ENCODE measurements at places on chromosomes 3 and 15.

- DNase-seq: no peak
Measured at GRCh38 chr15:84871428-84871985, 13.0 kb upstream of the SLC28A1 start.

DNA sequence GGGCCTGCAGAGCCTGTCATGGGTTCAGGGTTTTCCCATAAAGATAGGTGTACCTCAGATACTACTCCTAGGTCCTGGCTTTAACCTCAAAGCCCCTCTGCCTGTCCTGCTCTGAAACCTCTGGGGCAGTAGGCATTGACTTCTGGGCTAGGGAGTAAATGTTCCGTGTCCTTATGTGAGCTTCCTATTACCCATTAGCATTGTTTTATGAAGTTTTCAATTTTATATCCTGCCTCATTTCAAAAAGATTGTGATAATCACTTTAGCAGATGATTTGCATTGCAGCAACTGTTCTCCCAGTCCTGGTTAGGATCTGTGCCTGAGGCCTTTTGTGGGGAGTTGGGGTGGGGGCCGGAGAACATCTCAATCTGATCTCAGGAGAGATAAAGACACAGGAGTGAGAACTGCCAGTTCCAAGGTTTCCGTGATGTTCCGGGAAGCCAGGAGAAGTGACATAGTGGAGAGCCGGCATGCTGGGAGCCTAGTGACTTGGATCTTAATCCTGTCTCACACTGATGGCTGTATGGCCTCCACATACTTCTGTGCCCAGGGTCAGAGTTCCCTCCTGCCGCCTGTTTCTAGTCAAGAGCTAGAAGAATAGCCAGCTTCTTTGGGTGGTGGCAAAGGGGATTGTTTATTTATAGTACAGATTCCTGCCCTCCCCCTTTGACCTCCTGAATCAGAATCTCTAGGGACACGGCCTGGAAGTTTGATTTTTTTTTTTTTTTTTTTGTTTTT is 10.6 kb downstream of the TPM1 start:
- DNase-seq: no peak

DNA sequence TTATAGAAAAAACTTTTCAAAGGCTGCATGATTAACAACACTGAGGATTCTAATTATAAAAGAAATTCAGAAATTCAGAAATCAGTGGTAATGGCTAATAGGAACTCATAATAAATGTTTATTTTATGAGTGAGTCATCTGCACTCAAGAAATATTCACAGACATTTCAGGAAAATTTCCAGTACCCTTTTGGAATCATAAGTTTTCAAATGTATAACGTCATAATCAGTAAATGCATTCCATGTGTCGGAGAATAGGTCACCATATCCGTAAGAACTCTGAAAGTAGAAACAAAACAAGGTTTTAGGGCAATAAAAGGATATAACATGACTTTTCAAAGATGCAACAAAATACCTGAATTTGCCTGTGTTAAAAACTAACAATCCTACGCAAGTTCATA is 24.7 kb downstream of the EOGT start:
- no peak for DNase-seq

- DNase-seq: no peak
Measured at GRCh38 chr15:49848282-49848724, 227.5 kb downstream of the DTWD1 start.

GRCh38 chr15:25859838-25860645 is 3.1 kb downstream of the ATP10A start:
- no peak for DNase-seq

- peak; percentile 54 for DNase-seq
Measured at GRCh38 chr3:13492048-13492447, 11.9 kb downstream of the HDAC11 start.

DNA sequence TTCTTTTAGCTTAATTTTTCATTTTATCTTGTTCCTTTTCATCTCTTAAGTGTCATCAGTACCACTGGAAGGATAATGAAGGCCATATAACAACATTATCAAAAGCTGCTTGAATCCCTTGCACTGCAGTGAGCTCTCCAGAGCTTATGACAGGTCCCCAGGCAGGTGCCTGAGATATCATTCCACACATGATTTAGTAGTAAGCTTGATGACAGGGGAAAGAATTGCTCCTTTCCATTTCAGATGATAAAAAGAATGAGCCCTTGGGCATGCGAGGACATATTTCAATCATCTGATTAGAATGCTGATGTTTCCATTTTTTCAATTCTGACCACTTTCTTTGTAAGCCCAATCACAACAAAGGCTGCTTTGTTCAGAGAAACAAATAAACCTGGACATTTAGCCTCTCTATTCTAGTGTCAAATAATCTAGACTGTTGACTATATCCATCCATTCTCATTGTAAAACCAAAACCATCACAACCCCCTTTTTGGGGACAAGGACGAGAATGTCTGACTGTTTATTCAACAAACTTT is 567.8 kb downstream of the IGSF11 start:
- DNase-seq: no peak

DNA sequence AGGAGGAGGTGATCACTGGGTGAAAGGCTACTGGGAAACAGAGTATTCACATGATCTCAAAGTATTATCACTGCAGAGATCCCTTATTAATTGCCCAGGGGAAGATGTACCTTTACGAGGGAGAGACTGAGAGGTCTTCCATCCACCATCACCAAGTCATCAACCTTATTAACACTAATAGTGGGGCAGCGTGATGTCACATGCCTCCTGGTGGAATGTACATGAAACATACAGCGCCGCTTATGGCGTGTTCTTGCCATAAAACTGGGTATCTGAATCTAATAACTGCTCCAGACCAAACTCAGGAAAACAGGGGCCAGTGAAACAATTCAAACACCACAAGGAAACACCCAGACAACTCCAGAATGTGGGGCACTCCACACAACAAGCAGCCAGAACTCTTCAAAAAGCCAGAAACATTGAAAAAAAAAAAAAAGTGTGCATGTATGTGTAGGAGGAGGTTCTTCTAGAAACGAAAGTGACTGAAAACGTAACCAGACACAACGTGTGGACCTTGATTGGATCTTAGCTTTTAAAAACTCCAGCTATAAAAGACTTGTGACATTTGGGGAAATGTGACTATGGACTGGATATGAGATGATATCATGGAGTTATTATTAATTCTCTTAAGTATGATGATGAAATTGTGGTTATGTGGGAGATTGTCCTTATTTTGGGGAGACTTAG is 4.6 kb downstream of the STIMATE start:
- DNase-seq: no peak

- DNase-seq: no peak
Measured at GRCh38 chr3:196684548-196685407, 27.3 kb downstream of the CEP19 start.

GRCh38 chr3:62211675-62212429 is 161.5 kb downstream of the FEZF2 start:
- DNase-seq: no peak

DNA sequence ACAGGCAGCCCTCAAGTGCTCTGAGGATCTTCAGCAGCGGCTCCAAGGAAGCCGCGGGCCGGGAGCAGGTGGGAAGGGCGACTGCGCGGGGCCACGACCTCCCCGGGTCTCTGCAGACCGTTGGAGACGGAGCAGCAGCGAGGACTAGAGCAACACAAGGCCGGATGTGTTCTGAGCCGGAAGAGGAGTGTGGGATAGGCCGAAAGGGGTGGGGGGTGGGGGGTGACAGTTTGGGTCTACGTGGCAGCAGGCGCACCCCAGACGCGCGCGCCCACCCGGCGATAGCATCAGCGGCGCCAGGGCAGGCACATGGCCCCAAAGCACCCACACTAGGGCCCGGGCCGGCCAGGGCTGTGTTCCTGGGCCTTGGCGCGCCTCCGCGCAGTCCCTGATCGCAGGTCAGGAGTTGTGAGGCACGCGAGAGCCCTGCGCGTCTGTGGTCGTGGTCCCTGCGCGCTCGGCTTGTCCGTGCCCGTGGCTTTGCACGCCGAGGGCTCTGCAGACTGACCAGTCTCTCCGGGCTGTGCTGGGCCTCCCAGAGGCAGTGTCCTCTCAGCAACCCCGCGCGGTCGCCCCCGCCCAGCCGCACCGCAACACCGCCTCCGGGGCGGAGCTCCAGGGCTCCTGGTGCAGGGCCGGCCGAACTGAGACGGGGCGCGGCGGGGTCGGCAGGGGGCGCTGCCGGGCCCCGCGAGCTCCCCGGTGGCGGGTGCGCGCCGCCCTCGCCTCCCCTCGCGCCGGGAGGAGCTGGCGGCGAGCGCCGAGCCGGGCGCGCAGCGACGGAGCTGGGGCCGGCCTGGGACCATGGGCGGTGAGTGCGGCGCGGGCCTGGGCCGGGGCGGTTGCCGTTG is at the start of gene PXYLP1:
TSS of gene PXYLP1 (plus strand) at position 725 of the 851 bp plus-strand sequence. CDS start 28,351 bp downstream, outside the sequence.
- DNase-seq: peak; percentile 92

- DNase-seq: no peak
Measured at GRCh38 chr15:39543651-39544050, 37.2 kb upstream of the THBS1 start.

GRCh38 chr3:35401671-35402070 is 237.7 kb upstream of the ARPP21 start:
- no peak for DNase-seq

DNA sequence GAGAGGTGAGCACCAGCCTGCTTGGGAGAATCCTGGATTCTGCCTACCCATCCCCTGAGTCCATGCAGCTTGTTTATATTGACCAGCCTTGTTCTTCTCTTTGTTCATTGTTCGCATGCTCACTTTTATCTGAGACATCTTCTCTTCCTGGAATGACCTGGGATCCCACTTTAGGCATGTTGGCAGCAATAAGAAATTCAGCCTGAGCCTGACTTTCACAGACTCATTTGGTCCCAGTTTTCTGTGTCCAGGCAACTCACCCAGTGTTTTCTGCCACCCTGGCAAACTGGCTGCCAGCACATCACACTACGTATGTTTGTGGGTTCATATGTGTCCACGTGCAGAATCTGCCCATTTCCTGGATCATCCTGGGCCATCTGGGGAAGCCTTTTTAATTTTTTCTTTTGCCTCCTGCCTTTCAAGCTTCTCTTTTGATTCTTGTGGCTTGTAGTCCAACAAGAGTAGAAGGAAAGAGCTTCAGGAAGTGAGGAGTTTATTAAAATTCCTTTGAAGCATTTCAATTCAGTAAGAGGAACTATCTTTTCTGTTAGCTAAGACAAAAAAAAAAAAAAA is 199.9 kb downstream of the FNDC3B start:
- no peak for DNase-seq

DNA sequence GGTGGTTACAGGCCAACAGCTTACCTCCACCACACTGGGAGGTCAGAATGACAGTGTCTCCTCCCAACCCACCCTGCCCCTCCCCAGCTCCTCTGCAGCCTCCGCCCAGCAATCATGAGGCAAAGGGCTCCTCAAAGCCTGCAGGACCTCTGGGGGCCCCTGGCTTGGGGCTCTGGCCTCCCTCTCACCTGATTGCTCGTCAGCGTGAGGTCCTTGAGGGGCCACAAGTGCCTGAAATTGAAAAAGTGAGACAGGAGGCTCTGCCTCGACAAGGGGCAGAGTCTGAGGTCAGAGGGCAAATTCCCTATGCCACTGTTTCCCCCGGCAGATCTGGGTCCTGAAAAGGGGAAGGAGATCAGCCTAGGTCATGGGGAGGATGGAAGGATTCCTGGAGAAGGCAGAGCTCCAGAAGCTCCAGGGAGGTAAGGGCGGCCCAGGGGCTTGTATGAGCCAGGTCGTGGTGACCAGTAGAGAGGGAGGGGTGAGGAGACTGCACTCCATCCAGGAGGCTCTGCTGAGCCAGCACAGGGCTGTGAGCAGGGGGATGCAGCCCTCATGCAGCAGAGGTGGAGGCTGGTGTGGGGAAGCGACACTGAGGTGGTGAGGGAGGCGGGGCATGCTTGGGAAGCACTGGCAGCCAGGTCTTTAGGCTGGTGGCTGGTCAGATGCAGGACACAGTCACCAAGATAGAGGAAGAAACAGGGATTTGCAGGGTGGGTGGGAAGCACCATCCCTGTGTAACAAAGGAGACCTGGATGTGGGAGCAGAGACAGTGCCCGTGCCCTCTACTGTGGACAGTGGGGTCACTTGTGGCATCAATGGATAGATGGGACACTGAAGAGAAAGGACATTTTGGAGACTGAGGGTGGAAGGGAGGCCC is 20.1 kb downstream of the ALS2CL start:
- DNase-seq: no peak

- peak; percentile 70 for DNase-seq
Measured at GRCh38 chr15:23566071-23566554, 639 bp downstream of the MKRN3 start.

- DNase-seq: no peak
Measured at GRCh38 chr3:116757315-116757714, 47.7 kb downstream of the TUSC7 start.

GRCh38 chr3:4531478-4532025 is 38.4 kb downstream of the ITPR1 start:
- no peak for DNase-seq

GRCh38 chr3:2802429-2802828 is 307.7 kb downstream of the IL5RA start:
- no peak for DNase-seq

DNA sequence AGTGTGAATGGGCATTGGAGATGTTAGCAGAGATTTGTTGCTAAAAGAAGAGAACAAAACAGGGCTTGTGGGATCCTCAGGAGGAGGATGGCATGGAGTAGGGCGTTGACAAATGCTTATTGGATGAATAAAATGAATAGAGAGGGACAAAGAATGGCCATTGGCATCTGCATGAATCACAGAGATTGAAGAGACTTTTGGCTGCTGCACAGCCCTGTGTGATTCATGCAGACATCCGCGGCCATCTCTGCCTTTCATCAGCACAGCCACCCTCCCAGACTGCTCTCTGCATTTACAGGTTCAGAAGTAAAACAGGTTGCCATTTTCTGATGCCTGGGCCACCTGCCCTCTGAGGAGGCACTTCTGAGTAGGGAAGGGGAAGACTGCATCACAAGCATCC is 397.9 kb downstream of the EPHB1 start:
- DNase-seq: no peak

- peak; percentile 73 for DNase-seq
Measured at GRCh38 chr15:73950831-73951561, 24.7 kb downstream of the LOXL1 start.

DNA sequence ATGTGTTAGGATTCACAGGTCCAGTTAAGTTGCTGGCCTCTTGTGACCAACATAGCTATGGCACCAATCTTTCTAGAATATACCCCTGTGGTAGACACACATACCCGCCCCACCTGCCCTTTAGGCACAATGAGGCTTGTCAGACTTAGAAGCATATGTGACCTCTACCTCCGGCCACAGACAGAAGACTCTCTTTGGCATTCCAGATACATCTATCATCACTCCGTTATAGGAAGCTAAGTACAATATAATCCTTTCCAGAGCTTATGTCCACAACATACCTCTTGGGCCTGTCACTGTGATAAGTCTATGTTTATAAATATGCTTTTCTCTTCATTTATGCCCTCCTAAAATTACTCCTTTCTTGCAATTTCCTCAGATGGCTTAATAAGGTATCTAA is 39.8 kb downstream of the CD47 start:
- no peak for DNase-seq

GRCh38 chr3:147939425-147939824 is 530.3 kb downstream of the ZIC1 start:
- DNase-seq: no peak

DNA sequence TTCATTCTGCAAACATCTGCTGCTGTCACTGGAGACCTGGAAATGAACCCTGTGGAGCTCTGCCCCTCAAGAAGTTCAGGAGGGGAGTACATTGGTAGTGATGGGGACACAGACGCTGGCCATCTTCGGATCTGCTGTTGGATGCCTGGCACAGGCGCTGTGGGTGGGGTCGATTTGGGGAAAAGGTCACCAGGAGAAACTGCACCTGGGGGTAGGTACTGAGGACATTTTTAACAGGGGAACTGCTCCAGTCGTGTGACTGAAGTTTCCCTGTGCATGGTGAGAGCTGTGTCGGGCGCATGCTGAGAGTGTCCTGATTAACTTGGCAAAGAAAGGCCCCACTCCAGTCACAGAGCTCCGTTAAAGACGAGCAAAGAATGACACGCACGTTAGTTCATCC is 3.4 kb downstream of the UROC1 start:
- DNase-seq: peak; percentile 1

Data from posterior cingulate gyrus (tissue), 11 donors.